Activated T-helper 1 cell treated with Interleukin-2 at 50 U/mL for 16 hours (primary cell): ENCODE measurements at places on chromosomes 5 and 9.

DNA sequence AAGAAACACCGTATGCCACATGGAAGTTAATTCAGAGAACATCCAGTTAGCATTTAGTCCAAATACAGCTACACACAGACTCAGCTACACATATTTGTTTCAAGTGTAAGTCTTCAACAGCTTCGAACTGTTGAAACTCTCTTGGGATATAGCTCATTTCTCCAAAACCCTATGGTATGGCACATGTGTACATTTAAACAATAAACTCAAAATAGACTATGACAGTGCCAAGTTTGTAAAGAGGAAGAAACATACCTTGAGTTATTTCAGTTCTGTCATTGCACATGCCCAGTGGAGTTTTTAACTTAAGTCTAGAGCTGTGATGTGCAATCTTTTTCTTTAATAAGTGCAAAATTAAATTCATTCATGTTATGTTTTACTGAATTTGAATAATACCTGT lies 155.1 kb upstream of the RAI14 start:
- no peak for DNase-seq

DNA sequence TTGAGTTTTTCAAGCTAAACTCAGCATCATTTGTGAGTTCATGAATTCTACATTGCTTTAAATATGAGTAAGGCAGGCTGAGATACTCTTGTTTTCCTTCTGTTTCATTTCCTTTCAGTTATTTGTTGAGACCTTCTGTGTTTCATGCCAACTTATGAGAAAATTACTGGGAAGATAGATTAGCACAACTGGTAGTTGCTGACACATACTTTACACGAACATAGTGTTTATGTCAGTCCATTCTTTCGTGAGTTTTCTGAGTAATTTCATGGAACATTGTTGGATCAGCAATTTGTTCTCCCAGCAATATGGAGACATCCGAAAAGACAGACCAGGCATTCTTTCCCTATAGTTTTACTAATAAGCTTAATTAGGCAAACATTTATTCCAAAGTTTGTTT lies 102.0 kb upstream of the SMC5 start:
- no peak for DNase-seq

DNA sequence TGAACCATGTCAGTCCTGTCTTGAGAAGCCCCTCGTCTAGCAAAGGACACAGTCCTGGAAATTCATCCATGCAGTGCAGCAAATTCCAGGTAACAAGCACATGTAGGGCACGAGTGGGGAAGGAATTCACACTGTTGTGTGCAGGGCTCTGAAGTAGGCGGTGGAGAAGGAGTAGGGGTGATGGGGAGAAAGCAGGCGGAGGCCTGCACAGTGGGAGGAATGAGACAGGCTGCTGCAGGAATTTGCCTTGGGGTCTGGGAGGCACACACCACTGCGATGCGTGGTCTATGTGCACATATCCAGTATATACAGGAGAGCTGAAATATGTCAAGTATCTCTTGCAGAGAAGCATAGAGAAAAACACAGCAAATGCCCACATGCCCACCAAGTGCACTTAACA lies 249.2 kb upstream of the IRX2 start:
- DNase-seq, result no peak

- no peak for DNase-seq
Observed at GRCh38 chr5:159186319-159186718, 23.0 kb downstream of the RNF145 start.

DNA sequence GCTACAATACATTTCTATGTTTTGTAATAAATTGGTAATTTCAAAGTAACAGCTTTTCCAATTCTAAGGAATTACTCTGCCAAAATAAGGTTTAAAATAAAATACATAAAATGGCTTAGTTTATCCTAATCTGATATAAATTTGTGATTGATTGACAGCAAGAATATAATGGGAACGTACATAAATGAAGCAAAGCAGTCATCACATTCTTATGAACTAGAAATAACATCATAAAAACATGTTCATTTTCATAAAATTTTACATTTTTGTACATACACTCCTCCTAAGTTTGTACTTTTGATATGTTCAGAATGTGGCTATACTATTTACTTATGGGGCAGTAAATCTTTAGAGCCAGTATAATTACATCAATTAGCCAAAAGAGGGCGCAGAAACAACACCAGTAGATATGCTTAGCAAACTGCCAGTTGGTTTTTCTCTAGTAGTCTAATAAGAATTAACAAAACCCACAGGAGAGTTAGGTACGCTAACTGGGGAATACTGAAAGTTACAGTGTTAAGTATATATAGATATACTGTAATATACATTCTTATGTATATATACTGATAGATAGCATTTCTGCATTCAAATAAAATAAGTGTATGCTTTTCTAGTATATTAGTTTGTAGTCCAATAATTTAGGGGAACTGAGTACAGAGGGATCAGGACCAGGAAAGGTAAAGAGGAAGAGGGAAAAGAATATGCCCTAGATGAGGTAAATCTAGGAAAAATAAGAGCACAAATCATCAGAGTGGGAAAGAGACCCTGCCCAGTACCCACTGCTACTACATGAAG lies 76.8 kb downstream of the ZDHHC21 start:
- no peak for DNase-seq

- no peak for DNase-seq
Observed at GRCh38 chr5:151886546-151887275, 37.9 kb downstream of the GLRA1 start.

DNA sequence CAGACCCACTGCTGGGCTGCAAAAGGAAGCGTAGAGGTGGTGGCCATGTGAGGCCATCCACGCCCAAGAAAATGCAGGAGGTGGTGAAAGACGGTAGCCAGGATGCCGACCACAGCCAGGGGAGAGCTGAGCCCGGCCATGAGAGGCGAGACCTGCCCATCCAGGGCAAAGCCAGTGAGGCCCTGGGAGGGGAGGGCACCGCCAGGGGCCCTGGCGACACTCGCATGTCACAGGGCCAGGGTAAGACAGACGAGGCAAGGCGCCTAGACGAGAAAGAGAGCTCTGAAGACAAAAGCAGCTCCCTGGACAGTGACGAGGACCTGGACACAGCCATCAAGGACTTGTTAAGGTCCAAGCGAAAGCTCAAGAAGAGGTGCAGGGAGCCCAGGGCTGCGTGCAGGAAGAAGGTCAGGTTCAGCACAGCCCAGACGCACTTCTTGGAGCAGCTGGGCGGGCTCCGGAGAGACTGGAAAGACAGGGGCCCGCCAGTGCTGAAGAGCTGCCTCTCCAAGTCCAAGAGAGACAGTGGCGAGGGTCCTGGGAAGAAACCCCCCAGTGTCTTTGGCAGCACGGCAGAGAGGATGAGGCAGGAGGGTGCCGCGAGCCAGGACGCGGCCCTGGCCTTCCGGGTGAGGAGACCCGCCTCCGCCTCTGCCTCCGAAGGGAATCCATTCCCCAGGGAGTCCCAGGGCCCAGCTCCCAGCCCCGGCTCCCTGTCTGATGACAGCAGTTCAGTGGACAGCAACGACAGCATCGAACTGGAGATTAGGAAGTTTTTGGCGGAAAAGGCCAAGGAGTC lies 6.9 kb downstream of the PPP1R26 start:
- DNase-seq, result no peak

- DNase-seq, result no peak
Observed at GRCh38 chr5:93735378-93735777, 6.0 kb downstream of the POU5F2 start.

DNA sequence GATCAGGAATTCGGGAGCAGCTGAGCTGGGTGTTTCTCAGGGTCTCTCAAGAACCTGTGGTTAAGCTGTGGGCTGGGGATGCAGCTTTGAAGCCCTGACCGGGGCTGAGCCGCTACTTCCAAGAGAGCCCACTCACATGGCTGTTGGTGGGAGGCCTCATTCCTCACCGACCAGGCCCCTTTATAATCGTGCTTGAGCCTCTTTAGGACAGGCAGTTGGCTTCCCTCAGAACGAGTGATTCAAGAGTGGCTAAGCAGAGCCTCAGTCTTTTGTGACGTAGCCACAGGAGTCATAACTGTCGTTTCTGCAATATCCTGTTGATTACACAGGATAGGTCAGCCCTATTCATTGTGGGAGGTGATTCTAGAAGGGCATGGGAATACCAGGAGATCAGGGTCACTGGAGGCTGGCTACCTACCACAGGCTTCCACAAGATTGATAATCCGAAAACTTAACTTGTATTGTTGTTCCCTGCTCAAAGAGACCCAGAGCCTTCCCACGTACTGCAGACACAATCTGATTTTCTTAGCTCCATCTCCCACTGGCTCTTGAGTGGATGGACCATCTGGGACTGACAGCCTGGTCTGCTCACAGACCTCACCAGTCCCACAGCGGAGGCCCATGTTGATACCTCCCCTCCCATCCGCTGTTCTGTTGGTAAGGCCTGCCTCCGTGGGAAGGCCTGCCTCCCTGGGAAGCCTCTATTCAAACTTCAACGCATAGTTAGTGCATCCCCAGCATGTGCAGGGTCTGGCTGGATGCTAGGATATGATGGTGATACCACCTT lies 3.0 kb upstream of the ERGIC1 start:
- DNase-seq, result no peak

GRCh38 chr5:79971156-79971555 lies 19.9 kb downstream of the MTX3 start:
- DNase-seq, result no peak

DNA sequence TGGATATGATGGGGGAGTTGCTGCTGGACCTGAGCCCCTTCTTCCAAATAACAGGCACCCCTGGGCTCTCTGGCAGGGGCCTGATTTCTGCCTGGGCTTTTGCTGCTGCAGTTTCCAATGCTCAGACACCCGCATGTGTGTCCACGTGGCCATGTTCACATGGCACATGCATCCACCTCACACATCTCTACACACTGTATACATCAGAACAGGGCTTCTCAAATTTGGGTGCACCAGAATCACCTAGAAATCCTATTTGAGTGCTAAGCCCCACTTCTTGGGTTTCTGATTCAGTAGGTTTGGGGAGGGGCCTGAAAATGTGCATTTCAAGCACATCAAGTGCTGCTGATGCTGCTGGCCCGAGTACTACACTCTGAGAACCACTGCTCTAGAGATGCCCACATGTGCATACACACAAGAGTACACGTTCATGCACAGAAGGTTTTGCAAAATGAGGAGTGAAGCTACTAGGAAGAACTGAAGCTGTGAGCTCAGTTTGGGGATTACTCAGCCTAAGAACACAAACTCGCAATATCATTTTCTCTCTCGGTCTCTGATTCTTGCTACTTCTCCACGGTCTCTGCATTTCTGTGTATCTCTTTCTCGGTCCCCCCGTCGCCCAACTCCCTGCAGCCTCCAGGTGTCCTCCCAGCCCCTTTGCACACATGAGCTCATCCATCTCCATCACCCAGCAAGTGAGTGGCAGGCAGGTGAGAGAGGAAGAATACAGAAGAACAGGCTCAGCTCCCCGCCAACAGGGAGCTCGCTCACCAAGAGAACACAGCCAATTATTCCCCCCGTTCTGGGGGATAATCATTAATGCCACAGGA lies 97.0 kb downstream of the PCDH1 start:
- no peak for DNase-seq

- DNase-seq, result no peak
Observed at GRCh38 chr9:84686068-84686467, 16.5 kb downstream of the NTRK2 start.

GRCh38 chr9:70557661-70558369 lies 143.4 kb upstream of the KLF9 start:
- DNase-seq, result no peak

GRCh38 chr9:107020040-107020530 lies 157.1 kb downstream of the ZNF462 start:
- DNase-seq, result no peak

DNA sequence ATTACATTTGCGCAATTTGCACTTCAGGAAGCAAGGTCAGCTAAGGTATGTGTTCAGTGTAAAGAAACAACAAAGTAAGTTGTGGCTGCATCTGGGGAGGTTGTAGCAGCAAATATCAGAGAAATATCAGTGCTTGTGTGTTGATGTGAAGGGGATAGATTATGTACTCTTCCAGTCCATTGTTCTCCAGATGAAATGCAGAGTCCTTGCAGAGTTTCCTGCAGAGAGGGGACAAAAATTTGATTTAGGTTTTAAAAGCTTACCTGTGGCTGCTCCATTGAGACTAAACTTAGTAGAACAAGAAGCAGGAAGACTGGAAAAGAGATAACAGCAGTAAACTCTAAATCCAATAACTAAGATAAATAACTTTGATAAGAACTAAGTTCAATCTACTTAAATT lies 952.2 kb downstream of the CDH18 start:
- no peak for DNase-seq

- no peak for DNase-seq
Observed at GRCh38 chr5:40410964-40411635, 268.6 kb upstream of the PTGER4 start.

DNA sequence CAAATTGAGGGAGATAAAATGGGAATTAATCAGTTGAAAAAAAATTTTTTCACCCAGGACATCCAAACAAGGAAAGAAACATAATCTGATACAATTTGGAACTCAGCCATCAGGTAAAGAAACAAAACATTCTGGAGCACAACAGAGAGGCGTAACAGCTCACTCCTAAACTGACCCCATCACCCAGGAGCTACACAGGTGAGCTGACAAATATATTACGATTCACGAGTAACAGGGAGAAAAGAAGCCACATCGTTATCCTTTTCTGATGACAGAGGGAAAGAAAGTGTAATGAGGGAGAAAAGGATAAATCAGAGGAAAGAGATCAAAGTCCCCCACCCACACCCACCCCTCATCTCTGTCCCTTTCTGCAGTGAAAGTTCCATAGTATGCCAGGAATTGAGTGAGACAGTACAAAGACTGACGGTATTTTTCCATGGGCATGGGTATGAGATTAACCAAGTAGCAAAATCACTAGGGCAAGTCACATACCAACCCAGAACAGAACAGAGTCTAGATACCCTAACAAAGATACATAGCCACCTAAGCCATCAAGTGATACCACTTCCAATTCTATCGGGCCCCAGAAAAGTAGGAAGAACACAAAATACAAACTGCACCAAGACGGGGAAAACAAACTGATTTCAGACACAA lies 45.4 kb downstream of the TMEM245 start:
- DNase-seq, result no peak

DNA sequence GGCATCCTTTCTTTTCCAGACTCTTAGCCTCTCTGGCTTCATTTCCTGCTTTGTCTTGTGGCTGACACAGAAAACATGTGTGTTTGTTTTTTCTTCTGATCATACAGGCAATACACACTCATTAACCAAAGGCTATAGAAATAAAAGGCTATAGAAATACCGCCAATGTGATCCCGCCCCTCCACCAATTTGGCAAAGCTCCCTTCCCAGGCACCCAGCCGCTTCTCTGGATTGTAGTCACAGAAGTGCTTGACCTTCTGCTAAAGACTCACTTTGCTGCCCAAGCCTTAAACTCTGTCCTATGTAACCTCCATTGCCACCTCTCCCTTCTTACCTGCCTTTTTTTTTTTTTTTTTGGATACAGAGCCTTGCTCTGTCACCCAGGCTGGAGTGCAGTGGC lies 5.3 kb downstream of the TXNDC15 start:
- no peak for DNase-seq

DNA sequence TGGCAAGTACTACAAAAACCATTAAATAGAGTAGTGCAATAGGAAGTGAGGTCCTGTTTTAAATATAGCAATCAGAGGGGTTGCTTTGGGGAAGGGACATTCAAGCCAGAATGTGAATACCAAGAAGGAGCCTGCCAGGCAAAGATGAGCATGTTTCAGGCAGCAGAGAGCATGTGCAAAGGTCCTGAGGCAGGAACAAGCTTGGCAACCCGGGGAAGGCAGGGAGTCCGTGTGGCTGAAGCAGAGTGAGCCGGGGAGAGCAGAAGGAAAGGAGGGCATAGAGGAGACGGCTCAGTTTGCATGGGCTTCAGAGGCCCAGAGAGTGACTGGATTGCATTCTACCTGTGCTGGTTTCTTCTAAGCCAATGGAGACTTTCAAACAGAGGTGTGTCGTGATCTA lies 22.7 kb upstream of the CPLX2 start:
- DNase-seq, result no peak

- DNase-seq, result peak; percentile 37
Observed at GRCh38 chr5:140251527-140251973, 51.4 kb downstream of the PFDN1 start.

- DNase-seq, result no peak
Observed at GRCh38 chr5:151081431-151082281, 822 bp upstream of the TNIP1 start.
